ENCODE measurements at places on chromosomes 3 and 15.
A peak's percentile ranks its signal among the peaks of the same experiment; 100 is the strongest.

DNA sequence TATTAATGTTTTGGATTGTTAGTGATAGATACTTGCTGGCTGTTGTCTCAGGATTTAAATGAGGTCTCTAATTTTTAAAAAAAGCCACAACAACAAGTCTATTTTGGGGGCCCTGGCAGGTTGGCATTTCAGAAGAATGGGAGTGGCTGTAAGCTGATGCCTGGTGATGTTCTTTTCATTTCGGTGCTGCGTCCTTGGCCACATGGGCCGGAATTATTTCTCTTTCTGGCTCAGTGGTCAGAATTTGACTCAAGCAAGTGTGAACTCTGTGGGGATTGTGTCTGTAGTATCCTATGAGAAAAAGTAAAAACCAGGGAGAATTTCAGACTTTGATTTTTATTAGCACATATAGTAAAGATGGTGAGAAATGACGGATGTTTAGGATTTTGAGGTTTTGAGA lies 203.0 kb downstream of the AKAP13 start:
- DNase-seq: no peak

GRCh38 chr3:37992271-37993066 lies 1.9 kb downstream of the VILL start:
- DNase-seq: no peak

- no peak for DNase-seq
Observed at GRCh38 chr3:41489231-41489630, 289.9 kb downstream of the CTNNB1 start.

DNA sequence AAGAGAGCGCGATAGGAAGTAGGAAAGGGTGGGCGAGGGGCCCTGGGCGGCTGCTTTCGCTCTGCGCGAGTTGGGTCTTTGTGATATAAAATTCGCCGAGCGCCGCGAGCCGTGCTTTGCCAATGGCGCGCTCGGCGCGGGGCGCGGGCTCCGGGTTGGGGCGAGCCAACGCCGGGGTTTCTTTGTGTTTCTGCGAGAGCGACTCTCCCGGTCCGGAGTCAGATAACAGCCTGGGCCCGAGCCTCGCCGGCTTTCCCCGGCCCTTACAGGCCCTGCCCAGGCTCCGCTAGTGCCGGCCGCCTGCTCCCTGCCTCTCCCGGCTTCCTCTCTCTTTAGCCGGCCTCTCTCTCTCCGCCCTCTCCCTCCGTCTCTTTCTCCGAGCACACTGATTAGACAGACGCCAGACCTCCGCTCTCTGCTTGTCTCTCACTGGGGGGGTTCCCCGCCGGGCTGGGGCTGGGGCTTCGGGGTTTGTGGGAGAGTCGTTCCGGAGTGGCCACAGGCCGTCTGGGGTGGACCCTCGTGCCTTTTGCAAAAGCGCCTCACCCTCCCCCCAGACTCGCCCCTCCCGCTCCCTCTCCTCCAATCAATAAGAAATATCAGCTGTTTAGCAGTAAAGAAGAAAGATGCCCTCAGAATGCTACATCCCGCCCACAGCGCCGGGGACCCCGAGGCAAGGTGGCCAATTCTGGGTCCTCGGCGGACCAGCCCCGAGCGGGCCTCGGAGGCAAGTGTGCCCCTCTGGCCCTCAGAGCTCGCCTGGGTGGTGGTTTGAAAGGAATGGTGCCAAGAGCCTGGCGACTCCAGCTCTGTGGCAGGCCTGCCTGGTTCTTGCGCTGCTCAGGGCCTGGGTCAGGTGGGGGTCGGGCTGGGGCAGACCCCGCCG lies 2.9 kb downstream of the NR2F2 start:
- DNase-seq: peak; percentile 39

- DNase-seq: peak; percentile 52
Observed at GRCh38 chr3:124078953-124079911, 87.3 kb upstream of the ROPN1 start.

GRCh38 chr15:69489073-69489571 lies 36.5 kb downstream of the RPLP1 start:
- no peak for DNase-seq

Data from SK-N-DZ (cell line).